ENCODE measurements at places on chromosomes 4 and X.

DNA sequence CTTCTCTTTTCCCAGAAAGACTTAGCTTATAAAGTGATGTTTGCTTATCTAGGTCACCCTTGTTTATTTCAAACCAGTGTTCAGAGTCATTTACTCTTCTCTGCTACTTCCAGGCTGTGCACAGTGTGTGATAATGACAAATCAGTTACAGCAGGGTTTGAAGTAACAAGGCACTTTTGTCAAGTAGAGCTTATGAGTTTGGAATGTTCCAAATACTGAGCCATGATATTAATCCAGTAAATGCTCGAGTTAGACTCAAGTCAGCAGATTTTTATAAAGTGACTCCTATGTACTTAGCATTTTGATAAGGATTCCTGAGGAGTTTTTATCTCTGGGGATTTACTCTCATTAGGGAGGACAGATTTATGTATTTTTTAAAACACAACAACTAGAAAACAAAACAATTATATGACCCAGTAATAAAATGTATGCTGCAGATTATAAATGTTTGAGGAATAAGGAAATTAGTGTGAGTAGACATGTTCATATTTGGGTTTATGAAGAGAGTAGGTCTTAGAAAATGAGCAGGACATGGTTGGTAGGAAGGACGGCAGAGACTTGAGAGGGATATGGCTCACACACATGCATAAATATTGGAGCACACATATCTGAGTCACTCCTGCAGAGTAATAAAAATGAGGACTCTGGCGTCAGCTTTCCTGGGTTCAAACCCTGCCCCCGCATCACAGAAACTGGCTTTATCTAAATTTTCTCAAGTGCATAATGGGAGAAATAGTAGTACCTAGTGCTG lies 271.2 kb downstream of the FBXO8 start:
- no peak for DNase-seq

DNA sequence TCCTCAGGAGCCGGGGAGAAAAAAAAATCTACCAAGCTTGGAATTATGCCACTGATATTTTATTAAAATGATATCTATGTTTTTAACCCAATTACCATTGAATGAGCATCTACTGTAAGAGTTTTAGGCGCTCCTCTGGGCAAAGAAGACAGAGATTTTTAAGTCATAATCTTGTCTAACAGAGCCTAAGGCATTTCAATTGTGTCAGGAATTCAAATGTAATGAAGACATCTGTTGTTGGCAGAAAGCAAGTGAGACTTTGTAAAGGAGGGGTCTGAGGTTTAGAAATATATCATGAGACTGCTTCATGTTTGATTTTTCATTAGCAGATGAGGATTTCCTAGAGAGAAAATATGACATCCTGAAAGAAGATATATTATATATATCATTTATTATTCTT lies 1158.1 kb downstream of the FSTL5 start:
- no peak for DNase-seq

GRCh38 chr4:38762560-38762959 lies 20.2 kb downstream of the TLR10 start:
- DNase-seq: no peak

DNA sequence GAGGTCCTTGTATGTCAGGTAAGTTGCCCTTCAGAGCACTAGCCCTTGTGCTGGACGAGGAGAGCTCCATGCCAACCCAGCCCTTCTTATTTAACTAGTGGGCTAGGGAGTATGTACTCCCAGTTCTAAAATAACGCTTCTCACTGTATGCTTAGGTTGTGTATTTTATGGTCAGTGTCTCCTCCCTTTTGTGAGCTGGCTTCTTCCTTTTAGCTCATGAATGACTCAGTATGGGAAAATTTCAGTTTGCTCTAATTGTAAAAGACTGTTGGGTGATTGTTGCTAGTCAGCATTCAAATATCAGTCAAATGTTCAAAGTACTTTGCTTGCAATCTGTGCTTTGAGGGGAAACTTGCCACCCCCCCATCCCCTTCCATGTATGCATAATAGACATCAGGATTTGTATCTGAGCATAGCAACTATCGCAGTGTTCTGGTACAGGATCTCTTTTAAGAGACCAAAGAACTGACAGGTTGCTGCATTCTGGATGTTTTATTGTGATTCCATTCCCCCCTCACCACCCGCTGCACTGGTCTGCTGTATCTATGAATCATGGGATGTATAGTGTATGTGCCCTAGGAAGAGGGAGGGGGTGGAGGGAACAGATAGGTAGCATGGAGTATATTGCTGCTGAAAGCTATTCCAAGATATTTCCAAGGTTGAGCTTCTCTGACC lies 34.7 kb downstream of the DLG3 start:
- DNase-seq: no peak

DNA sequence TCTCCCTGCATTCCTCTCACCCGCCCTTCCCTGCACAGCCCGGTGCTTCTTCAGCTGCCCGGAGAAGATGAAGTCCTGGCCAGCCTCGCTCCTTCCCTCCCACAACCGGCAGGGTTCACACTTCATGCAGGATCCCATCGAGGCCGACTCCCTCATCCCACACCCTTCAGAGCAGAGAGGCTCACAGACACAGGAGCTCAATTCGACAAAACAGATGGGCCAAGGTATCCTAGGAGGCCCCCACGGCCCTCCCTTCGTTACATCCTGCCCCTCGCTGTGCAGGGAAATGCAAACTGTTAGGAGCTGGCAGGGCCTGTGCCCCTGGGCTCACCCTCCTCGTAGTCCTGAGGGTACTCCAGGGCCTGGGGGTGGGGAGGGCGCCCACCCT lies 238.1 kb downstream of the DHRSX start:
- peak; percentile 44 for DNase-seq

DNA sequence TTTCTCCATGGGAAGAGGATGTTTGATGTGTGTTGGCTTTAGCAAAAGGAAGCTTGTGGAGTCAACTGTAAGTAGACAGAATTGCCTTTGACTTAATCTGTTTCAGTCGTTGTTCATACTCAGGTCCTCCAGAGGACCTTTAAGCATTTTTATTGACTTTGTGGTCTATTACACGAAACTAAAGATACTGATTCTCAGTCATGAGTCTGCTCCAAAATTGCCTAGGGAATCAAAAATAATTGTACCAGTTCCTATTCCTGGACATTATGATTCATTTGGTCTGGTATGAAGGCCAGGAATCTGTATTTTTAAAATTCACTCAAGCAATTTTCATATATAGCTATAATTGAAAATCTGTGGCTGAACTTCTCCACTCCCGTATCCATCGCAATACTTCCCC lies 38.6 kb downstream of the AR start:
- no peak for DNase-seq

GRCh38 chr4:186904101-186904500 lies 180.4 kb upstream of the FAT1 start:
- DNase-seq: no peak

Measured in glutamatergic neuron (in vitro differentiated cells).